Right lobe of liver (tissue), 6 donors: ENCODE measurements at places on chromosomes 5 and 9.

DNA sequence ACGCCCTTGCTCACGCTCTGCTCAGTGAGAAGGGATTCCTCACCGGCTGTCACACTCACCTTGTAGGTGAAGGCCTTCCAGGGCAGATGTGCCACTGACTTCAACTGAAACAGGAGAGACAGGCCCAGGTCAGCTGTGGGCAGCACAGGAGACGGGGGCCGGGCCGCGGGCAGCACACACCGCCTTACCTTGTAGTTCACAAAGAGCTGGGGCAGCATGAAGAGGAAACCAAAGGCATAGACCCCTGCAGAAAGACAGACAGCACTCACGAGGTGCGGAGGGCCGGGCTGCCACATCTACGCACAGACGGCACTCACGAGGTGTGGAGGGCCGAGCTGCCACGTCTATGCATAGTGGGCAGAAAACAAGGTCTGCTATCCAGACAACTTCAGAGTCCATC is 23.3 kb downstream of the CLPTM1L start:
- no peak for DNase-seq

DNA sequence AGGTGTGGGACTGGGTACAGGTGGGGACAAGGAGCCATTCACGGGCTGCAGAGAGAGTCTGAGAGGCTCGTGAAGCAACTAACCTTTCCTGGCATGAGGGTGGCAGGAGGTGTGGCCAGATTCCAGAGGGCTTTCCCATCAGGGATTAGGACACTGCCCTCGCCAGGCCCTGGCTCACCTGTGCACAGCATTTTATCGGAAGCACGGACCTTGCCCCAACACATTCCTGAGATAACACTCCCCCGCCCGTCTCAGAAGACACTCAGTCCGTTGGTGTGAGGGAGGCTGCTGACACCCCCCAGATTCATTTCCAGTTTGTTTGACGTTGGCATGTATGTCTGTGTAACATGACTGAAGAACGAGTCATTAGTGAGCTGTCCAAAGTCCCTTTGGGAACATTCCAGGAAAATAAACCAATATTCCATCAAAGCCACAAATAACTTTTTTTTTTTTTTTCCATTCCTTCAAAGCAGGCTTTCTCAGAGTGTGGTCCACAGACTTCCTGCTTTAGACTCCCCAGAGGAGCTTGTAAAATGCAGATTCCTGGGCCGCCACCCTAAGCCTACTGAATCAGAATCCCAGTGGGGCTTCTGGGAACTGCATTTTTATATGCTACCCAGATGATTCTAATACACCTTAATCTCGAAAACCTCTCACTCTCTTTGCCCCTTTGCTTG is 23.4 kb downstream of the WWC1 start:
- DNase-seq = peak; percentile 87

DNA sequence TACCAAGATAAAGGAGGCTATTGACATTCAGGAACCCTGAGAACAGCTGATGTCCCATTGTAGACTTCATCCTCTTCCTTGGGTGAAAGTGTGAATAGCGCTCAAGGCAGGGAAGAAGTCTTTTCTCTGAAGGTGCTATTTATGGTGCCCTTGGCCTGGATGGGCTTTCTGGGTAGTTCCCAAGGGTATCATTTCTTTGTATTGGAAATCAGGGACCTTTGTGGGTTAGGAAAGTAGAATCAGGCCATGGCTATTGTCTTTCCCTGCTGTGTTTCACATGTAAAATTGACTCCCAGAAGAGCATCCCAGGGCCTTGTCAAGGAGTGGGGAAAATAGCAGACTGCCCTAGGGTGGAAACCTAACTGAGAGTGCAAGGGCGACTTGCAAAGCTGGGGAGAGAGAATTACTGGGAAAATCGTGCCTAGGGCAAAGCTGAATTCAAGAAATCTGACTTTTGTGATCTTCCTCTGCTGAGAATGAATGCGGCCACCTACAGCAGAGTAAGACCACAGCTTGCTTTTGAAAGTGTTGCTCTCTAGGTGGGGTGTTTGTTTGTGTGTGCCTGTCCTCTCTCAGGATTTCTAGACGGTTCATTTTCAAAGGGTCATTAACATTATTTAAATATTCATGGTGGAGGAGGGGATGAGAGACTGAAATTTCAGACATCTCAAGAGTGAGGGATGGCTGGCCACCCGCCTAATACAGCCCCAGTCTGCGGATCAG is 160.6 kb downstream of the C9orf152 start:
- DNase-seq = no peak

DNA sequence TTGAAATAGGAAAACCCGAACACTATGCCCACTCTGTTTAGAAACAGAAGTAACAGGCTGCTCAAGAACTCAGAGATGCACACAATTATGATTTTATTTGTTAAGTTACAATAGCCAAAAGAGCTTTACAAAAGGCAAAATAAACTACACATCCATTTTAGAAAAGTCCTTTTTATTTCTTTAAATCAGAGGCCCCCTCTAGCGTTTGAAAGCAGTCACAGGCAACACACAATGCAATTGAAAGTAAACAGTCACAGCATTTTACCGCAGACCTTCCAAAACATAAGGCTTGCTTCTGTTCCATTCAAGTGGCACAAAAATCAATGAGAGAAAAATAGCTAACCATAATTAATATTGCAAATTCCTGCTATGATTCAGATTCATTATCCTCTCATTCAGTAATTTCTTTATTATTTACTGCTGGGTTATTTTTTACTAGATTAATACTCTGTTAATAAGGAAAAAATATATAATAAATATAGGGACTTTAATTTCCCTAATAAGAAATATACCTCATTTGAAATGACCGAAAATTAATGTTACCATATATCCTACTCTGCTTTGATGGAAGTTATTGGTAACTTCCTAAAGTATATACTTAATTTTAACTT is 78.3 kb downstream of the CEP120 start:
- DNase-seq = no peak

DNA sequence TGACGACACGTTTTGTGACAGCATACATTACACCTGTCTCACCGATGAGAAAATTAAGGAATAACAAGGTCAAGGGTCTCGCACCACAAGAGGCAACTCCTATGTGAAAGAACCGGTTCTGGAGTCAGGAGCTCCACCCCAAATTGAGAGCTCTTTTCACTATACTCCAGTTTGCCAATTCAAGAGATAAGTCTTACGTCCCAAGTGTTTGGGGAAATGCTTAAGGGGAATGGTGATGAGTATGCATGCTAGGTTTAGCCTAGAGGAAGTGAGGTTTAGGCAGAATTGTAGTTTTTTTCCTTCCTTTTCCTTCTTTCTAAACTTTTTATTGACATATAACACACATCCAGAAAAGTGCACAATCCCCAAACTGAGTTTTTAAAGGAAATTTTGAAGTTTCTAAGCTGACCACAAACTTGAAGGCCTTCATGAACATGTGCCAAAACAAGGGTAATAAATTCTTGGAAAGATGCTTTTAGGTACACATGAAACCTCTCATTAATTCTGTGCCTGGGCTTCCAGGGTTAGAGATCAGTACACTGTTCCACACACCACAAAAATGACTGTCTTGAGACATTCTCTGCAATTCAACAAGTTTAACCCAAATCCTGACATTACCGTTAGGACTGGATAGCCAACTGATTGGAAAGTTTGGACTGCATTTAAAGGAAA is 127.6 kb upstream of the SLC1A3 start:
- DNase-seq = no peak

DNA sequence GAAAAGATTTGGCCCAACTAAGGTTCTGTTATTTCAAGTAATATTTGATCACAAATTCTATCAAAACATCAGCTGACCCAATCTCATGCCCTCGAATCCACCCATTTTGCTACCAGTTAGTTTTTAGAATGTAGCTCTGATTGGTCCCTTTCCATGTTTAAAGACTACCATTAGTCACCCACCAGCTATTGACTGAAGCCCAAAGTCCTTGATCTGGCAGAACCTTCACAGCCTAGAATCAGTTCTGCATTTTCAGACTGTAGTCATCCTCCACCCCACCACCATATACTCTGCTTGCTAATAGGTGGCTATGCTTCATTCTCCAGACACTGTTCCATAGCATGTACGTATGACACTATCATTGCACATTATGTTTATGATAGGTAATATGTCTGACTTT is 182.2 kb upstream of the TARS1 start:
- DNase-seq = no peak

DNA sequence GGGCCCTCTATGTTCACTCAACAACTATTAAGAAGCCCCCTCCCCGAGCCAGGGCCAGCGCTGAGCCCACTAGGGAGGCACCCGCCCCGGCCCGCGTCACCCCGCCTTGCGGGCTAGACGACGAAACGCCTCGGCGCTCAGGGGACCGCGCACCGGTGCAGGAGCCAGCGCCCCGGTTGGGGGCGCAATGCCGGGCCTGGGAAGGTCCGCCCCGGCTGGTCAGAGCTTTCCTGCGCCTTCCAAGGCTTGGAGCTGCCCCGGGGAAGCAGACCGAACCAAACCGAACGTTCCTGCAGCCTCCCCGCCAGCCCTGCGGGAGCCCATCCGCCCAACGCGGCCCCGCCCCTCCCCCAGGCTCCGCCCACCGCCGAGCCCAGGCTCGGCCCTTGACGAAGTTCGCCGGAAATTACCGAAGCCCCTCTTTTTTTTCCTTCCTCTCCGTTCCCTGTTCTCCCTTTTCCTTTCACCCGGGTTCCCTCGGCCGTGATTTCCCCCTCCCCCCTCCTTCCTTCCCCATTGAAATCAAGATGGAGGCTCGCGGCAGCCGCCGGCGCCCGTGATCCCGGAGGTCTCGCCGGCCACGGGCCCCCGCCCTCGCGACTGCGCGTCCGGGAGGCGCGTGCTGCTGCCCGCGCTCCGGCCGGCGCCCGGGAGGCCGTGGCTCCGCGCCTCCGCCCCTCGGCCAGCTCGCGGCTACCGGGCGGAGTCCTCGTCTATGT is at the start of gene TRIO:
TSS of gene TRIO (plus strand) at position 516 of the 719 bp plus-strand sequence. CDS start 384 bp downstream, outside the sequence.
- DNase-seq = peak; percentile 92

DNA sequence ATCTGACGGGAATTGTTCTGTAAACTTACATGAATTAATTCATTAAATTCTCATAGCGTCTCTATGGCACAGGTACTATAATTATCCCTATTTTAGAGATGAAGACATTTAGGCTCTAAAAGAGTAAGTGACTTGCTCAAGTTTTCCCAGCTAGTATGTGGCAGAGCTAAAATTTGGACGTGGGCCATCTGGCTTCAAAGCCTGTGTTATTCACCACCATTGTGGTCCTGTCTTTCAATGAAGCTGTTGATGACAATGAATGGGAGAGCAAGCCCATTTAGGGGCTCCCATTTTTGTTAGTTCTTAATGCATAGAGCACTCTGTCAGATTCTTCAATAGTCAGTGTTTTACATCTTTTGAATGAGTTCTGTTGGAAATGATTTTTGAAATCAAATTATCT is 236.0 kb upstream of the CD180 start:
- DNase-seq = no peak
